ENCODE measurements at places on chromosomes 6 and 20. TPM values are rescaled to one million over a fixed set of nuclear protein-coding genes. Genes with fewer than 3 reads are reported as not detected.

DLK2 gene
- not detected for total RNA-seq

DNA sequence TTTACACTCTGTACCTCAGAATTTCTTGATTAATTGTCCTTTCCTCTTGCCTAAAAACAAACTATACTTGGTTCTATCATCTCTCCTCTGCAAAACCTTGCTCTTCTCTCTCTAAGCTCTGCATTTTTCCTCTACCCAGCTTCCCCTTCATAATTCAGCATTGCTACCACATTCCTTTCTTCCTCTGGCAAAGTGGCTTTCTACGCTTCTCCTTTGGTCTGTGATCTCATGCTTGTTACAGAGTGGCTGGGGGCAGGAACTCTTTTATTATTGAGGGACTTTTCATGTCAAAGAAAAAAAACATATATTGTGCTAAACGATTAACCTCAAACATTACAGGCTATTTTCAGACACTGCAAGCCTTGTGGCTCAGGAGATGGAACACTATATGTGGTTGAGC lies 333.3 kb upstream of the KCNQ5 start:
- no peak for DNase-seq

- DNase-seq = no peak
Measured at GRCh38 chr6:65229825-65230224, 477.2 kb downstream of the EYS start.

BCAS4 gene
- 166 TPM for total RNA-seq

GRCh38 chr6:121865811-121866210 lies 430.4 kb downstream of the GJA1 start:
- no peak for DNase-seq

DNA sequence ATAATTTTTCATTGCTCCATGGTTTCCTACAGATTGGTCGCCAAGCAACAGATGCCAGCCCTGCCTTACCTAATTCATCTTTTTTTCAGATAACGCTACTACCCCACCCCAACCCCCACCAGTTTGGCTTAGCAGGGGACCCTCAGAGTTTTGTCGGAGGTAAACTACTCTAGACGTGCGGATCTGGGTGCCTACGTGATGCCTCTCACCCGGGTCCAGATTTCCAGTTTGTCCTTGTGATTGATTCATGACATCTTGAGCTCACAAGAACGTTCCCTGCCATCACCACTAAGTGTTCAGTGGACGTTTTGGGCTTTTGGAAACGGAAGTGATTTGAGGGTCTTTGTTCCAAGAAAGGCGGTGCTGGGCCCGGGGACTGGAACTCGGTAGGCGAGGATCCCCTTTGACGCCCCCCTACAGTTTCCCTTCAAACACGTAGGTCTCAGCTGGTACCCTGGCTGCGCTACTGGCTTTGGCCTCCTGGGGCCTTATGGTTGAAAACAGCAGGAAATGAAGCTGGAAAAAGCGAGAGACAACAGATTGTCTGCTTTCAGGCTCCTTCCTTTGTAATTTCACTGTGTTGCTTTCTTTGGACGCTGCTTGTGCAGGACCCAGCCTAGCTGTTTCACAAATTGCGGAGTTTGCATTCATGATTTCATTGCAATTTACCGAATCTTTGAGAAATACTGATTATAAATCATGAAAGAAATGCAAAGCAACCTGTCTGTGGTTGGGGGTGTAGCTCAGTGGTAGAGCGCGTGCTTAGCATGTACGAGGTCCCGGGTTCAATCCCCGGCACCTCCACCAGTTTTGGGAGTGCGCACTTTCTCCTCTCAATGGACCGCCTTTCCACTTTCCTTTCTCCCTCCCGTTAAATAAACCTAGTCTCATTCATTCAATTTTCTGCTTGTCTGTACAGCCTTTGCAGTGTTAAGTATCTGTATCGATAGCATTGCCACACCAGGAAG lies 81.0 kb downstream of the GPX5 start:
- peak; percentile 95 for DNase-seq

SCAND1 gene
- total RNA-seq = 75.6 TPM

LRRC73 gene
- total RNA-seq = 0.25 TPM

DNA sequence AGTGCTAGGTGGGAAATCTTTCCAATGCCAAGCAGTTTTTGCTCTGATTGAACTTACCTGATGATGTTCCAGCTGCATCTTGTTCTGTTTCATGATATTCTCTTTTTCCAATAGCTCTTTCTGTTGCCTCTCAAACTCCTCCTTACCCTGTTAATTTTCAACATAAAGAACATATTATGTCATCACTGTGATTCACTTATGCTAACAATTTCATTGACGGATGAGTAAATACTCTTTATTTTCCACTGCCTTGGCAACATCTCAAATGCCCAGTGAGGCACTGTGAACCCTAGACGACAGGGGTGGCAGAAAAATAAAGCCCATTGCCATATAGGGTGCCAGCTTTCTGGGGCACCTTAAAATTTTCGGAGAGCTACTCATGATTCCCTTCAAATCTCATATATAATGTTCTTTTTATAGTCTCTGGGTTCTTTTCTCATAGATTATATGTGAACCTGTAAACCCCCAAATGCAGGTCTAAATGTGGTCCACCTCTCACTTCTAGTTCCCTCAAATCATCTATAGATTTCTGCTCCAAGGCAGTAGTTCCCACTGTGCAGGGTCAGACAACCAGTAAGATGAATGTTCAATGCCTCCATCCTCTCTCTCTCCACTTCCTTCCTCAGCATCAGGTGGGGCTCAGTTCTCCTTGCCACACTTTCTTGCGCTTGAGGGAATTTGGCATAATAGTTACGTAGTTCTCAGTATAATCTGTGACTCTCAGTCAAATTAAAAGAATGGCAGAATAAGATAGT lies 44.1 kb downstream of the NEDD9 start:
- DNase-seq = no peak

DNA sequence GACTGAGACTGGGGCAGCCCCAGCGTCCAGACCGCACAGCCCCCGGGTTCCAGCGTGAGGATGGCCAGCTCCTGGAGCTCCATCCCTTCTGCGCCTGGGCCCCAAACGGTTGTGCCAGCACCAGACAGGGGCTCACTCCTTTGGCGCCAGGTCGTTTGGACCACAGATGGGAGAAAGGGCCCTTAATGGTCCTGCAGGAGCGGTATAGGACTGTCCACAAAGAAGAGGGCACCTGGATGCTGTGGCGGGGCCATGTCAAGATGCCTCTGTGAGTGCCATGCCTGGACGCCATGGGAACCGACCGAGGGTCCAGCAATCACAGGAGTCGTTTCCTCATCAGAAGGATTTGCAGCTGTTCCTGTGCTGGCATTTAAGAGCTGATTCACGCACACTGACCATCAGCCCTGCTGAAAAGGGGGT lies 82.7 kb downstream of the DLL1 start:
- no peak for DNase-seq

OTOR gene
- not detected for total RNA-seq

- peak; percentile 20 for DNase-seq
Measured at GRCh38 chr20:16575390-16576140, 2.3 kb upstream of the KIF16B start.

DNA sequence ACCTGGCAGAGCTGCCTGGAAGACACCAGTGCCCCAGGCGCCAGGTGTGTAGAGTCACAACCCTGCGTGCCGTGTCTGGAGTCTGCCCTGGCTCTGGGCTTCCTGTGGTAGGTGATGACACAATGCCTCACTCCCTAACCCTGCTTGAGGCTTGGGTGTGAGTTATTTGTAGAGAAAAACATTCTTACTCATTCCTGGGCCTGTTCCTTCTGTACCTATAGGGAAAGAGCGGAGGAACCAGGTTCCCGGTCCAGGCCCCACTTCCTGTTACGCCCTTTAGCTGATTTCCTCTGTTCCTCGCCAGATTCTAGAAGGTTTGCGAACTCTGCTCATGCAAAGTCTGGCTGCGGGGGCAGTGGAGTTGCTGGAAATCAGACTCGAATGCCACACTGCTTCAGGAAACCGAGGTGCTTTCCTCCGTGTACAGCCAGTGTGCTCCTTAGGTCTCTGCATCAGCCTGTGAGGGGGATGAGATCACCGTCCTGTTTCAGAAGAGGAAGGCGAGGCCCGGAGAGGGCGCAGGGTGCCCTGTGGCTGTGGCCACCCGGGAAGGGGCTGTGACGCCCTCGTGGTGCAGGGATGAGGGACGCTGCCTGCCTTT lies 67.1 kb upstream of the DUSP22 start:
- no peak for DNase-seq

- peak; percentile 24 for DNase-seq
Measured at GRCh38 chr6:123715006-123715863, 78.5 kb upstream of the TRDN start.

RBPJL gene
- total RNA-seq = not detected

DNA sequence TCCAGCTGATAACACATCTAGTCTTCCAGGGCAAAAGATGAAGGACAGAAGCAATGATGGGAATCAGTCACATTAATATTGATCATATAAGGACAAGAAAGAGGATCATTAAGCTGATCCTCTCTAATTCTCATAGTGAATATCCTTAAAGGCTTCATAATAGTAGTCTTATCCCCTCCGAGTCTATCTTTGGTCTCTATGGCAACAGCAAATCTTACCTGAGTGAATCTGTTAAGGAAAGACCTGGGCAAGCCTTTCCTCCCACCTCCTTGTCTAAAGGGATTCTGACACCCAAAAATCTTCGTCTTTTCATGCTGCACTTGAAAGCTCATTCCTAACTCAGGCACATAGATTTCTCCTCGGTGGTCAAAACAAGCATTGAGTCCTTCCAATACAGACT lies 86.4 kb upstream of the LYRM2 start:
- no peak for DNase-seq

DNA sequence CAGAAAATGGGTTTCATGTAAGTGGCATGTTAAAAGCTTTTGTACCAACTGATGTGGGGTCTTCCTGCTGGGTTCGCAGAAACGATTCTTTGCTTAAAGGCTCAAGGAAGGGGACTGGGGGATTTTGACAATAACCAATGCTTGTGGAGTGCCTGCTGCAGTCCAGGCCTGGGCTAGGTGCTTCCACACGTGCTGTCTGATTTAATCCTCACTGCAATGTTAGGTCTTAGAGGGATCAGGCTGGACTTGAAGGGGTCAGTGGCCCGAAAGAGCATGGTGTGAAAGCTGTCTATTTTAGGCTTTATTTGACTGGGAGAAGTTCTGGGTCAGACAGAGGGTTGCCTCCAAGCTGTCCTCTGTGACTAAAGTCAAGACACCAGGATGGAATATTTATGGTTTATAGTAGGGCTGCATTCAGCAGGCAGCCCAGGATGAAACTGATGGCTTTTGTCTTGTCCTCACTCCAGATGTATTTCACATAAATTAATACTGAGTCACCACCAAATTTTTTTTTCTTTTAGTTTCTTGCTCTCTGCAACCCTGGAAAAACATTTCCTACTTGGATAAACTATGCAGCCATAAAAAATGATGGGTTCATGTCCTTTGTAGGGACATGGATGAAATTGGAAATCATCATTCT lies 219.1 kb downstream of the ZMYND8 start:
- DNase-seq = no peak

- no peak for DNase-seq
Measured at GRCh38 chr20:61352346-61353260, 100.5 kb downstream of the CDH4 start.

C6orf15 gene
- not detected for total RNA-seq

DNA sequence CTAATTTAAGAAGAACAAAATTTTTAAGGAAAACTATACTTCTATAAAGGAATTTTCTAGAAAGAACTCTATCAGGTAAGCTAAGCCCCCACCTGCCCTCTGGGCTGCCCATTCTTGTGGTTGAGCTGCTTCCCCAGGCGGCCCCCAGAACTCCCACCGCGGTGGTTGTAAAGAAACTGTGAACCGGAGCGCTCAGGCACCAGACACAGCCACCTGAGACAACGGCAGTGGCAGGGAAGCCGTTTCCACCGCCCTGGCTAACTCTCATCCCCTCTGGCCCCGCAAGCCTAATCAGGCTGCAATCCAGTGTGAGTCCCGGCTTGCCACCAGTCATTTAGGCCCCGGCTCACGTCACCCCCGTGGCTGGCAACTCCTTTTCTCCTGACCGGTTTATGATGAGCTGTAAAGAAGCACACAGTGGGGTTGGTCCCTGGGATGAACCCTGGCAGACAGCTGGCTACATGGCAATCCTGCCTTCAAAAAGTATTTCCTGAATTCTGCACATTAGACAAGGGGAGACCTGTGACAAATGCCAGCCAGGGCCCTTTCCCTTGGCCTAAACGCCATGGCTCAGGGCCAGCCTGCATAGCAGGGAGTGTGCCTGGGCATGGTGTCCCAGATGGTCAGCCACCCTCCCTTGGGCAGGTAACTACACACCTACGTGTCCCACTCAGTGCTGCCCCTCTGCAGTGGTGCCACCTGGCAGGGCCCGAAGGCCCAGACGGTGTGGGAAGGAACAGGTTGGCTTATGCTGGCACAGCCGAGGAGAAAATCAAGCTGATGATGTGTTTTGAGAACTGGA lies 63.8 kb upstream of the GPR31 start:
- DNase-seq = no peak

DNA sequence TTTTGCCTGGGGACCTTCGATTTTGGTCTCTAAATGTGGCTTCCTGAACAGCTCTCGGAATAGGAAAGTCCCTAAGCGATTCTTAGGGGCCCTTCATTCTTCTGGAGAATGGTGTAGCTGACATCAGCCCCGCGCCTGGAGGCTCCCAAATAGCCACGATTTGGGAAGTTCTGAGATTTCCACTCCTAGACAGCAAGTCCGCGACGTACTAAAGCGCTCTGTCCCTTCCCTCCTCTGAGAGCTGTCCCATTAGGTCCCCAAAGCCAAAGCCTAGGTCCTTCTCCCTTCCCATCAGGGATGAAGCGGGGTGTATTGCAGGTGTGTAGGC lies 756 bp downstream of the MOXD1 start:
- DNase-seq = no peak

PACSIN1 gene
- 88.4 TPM for total RNA-seq

DNA sequence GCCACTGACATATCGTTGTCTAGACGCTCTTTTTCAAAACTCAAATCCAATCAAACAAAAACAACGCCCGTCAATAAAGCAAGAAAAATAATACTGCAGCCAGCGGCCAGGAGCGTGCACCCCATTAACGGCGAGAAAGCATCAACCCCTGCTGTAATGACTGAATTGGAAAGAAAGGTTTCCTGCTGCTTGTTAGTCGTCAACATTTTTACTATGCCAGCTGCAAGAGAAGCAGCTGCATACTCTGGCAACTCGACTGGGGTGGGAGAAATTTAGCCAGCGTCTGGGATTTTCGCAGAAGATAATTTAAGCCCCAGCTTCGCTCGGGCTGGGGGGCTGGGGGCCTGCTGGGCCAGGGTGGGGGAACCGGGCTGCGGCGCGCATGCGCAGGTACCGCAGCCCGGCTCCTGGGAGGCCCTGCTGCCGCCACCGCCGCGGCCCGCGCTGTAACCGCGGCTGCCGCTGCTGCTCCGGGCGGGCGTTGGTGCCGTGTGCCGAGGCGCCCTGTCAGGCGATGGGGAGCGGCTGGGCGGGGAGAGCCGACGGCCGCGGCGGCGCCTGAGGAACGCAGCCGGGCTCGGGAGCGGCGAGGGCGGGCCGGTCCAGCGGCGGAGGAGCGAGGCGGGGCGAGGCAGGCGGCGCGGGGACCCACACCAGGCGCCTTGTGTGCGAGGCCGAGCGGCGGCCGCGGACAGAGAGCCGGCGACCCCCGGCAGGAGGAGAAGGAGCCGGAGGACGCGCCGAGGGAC lies 732 bp upstream of the STXBP5 start:
- peak; percentile 82 for DNase-seq

- DNase-seq = no peak
Measured at GRCh38 chr6:33886673-33887144, 82.9 kb upstream of the MLN start.

- DNase-seq = no peak
Measured at GRCh38 chr6:124978451-124979293, 16.4 kb downstream of the RNF217 start.

GRCh38 chr6:35713006-35713767 lies 23.6 kb upstream of the ARMC12 start:
- DNase-seq = peak; percentile 29

- no peak for DNase-seq
Measured at GRCh38 chr6:79787626-79788025, 156.5 kb downstream of the SH3BGRL2 start.

RIMS1 gene
- not detected for total RNA-seq

Measured in OCI-LY7 (cell line).